ENCODE measurements at places on chromosomes 7 and 10.

DNA sequence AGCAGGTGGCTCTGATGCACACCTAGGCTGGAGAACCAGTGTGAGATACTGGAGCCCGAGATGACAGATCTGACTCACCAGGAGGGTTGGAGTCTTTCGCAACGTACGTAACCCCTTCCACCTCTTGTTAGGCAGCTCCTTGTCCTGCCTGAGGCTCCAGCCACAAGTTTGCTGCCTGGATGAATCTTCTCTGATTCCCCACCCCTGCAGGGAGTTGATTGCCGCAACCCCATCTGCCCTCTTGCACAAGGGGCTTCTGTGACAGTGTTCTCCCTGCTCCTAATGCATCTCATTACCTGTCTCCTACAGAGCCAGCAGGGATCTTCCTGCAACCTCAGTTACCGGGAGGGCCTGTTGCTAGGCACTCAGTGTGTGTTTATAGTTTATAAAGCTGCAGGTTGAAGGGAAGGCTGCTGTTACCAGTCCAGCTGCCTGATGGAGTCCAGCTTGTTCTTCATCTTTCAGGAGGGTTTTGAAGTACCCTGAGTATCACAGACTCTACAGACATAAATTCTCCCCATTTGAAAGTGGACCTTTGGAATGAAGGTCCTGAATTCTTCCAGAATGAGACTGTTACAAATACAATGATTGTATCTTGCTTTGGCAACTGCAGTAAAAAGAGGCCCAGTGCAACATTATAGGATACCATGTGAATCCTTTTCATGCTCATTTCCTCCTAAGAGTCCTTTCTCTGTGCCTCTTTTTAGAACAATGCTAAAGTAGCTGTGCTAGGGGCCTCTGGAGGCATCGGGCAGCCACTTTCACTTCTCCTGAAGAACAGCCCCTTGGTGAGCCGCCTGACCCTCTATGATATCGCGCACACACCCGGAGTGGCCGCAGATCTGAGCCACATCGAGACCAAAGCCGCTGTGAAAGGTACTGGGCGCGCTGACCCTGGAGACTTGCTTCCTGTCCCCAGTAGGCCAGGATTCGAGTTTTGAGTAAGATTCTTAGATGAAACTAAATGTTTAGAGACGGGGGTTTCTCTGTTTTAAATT is 6.5 kb downstream of the MDH2 start:
- no peak for DNase-seq

DNA sequence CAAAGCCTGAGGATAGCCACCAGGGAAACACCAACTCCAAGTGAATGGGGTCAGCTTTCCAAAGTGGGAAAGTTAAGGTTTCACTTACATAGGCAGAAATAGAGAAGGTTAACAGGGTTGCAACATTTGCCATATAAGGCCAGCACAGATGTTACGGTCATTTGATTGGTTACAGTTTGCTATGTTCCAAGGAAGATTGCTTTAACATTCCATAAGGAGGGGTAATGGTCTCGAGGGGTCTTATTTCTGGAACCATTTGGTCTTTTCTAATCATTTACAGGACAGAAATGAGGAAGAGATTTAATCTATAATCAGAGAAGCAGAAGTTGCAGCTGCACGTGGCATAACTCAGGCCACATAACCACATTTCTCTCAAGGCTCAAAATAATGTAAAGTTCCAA is 679.4 kb upstream of the C7orf33 start:
- DNase-seq: no peak

GRCh38 chr7:120370954-120371353 is 98.0 kb downstream of the KCND2 start:
- no peak for DNase-seq

GRCh38 chr7:45645141-45645969 is 71.2 kb downstream of the ADCY1 start:
- no peak for DNase-seq

GRCh38 chr7:150848111-150848510 is 4.2 kb upstream of the AOC1 start:
- DNase-seq: no peak

- no peak for DNase-seq
Observed at GRCh38 chr10:10313149-10313835, 704.4 kb upstream of the CELF2 start.

GRCh38 chr10:84541289-84541637 is 212.9 kb downstream of the CCSER2 start:
- DNase-seq: no peak

DNA sequence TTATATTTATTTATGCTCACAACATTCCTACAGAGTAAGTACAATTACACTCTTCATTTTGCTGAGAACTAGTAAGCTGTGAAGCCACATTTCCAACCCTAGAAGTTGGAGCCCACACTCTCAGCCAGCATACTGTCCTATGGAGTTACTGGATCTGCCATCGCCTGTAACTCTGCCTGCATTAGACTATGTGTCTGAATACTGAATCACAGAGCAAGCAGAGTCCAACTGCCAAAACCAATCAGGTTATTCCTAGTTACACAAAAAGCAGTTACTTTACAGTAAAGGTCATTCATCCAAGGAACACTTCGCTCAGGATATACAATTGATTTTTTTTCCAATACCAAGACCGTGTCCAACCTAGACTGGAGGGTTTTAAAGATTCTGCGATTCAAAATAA is 21.5 kb downstream of the CTAGE6 start:
- no peak for DNase-seq

GRCh38 chr10:100357059-100357858 is 10.2 kb downstream of the SCD start:
- DNase-seq: no peak

DNA sequence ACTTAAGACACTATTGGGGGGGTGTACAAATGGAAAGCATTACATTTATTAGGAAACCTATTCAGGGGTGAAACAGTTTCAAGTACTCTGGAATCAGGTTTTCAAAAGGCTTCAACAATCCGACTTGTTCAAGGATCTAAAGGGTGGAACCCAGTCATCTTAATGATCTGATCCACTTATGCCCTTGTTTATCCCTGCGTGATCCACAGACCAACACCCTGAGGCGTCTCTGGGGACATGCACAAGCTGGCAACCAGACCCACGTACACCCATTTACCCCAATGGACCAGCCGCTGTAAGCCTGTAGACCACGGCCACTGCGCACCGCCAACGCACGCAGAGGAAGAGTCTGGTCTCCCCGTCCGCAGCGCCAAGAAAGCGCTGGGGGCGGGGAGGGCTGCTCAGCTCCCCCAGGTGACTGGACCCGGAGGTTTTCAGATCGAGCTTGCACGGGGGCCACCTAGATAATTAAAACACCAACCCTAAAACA is 13.4 kb downstream of the HNRNPF start:
- no peak for DNase-seq

DNA sequence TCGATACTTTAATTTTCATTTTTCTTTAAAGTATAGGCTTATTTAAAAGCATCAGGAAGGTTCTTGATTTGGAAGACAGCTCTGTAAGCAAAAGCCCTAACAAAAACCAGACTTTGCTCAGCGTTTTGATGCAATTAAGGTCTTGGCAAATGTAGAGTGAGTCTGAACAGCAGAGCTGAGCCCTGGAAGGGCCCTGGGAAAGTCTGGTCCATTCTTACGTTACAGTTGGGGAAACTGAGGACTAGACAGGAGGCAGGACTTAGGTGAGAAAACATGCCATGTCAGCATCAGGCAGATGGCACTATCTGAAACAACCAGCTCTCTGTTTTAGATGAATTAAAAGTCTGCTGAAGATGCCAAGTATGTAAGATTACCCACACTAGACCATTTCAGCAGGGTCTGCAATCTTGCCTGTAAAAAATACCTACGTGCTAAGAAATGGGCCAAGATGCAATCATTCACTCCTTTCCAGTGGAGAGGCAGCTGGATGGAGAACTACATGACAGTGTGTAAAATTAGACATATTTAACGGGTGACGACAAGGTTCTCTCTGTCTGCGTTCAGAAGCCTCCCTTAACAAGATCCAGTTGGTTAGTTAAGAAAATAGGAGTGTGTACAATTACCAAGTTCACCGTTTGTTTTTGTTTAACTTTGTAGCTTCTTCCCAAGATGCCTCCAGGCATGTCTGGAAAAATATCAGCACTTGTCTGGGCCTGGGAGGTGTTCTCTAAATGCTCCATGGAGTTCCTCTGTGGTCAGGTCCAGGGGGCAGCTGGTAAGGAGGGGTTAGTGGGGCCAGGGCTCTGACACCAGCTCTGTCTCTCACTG is 502.3 kb upstream of the ZMIZ1 start:
- DNase-seq: no peak

DNA sequence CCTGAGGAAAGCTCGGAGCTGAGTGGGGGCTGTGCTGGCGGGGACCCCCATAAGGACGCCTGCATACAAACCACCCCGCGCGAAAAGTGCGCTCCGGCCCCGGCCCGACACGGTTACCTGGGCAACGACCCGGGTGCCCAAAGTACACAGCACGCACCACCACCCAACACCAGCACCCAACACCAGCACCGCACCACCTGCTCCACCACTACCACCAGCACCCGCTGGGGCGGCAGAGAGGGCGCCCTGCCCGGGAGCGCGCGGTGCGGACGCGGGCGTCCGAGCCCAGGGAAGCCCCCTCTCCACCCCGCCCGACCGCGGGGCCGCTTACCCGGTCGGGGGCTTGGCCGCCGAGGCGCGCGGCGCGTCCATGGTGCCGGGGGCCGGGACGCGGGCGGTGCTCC is 345 bp downstream of the COBL start:
- DNase-seq: no peak

DNA sequence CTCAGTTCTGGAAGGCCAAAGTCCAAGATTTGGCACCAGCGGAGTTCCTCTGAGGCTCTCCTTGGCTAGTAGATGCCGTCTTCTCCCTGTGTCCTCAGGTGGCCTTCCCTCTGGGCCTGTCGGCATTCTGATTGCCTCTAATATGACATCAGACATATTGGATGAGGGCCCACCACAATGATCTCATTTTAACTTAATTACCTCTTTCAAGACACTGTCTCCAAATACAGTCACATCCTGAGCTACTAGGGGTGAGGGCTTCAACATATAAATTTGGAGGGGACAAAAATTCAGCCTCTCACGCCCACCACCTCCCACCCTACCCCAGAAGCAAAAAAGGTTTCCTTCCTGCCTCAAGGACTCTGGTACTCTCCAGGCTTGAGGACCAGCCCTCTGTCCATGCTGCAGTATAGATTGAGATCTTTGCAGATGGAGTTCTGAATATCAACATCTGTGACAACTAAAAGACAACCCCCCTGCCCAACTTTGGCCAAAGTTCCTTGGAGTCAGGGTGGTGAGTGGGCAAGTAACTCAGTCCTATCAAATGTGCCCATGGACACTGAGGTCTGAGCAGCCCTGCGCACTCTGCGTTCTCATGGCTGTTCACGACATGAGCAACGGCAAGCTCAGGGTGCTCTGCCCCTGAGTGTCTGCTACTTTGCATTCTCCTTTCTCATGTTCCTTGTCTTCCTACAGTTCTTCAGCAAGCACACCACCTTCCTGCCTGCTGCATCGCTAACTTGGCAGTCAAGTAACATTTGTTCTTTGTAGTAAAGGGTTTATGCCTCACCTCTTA is 11.5 kb downstream of the TMEM176B start:
- no peak for DNase-seq

DNA sequence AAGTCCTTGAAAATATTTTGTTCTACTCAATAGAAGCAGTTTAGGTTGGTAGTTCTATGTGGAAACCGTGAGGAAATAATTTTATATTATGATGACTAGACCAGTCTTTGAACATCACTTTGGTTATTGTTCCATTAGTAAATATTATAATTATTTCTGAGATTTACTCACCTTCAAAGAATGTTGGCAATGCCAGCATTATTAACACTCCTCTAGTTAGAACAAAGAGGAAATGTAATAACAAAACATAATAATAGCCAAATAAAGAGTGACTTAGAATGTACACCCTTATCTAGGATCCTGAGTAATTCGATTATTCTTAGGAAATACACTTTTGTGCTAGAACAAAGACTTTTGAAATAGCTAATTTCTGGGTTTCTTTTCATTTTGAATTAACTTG is 121.1 kb downstream of the CFTR start:
- DNase-seq: no peak

DNA sequence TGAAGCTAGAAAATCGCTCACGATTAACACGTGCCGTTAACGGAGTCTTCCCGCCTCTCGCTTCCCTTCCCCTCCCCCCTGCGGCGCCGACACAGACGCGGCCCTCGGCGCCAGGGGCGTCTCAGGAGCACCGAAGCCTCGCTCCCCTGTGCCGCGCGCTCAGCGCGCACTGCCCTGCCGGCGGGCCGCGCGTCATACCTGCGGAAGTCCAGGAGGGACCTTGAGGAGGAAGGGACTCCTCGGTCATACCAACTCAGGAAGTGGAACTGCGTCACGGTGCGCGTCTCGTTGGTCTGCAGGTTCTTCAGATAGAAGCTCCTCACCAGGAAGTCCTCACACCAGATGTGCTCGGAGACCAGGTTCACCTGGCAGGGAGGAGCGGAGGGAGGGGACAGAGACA is 239.6 kb downstream of the DNAJB6 start:
- DNase-seq: no peak

DNA sequence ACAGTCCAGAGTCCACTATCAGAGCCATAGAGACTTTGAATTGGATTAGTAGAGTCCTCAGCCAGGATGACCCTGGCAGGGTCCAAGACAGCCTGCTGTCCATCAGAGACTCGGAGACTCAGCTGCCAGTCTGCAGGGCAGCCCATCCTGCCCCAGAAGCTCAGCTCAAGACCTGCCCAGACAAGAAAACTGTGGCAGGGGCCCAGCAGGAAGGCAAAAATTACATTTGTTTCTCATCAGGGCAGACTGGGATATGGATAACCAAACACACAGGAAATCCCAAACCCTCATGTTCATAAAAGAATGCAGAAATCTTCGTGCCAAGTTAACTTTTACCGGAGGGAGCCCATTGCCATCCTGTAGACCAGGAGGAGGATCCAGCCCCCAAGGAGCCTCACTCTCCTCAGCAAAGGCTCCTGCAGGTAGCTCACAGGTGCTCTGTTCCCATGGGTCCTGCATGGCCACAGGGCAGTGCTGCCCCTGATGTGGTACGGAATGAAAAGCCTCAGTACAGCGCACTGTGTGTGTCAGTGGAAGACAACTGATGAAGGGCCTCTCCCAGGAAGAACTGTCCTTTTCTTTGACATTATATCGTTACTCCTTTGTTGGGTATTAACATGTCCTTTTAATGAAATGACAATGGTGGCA is 222.2 kb downstream of the KCNMA1 start:
- no peak for DNase-seq

DNA sequence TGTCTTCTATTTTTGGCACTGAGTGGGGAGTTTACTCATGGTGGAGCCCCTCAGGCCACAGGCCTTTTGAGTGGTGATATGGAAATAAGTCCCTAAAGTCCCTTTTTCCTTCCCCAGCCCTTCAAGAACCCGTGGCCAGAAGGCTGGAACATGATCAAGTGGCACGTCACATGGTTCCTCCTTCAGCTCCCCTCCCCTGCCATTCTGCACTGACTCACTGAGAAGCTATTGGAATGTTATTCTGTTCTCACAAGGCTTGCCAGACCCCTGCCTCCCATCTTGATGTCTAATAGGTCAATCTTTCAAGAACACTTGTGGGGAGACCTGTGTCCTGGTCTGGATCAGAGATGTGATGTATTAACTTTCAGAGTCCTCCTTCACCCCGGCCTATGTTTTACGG is 279.8 kb downstream of the SEC23IP start:
- no peak for DNase-seq

DNA sequence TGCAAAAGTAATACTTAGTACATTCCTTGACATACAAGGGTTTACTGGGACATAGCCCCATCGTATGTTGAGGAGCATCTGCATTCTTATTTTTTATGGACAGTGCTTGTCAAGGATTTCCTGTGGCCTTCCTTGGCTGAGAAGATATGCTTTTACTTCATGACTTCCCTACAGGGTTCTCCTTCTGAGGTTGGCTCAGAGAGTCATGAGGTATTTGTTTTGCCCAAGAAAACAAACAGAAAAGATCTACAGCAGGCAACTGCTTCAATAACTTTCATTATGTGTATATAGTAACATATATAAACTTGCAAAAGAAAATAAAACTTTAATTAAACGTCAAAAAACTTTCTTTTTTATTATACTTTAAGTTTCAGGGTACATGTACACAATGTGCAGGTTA is 577.2 kb upstream of the SEMA3D start:
- DNase-seq: no peak

Measured in NCI-H1930 (cell line).